ENCODE measurements at places on chromosomes 12 and 14. TPM values are rescaled to one million over a fixed set of nuclear protein-coding genes. Genes with fewer than 3 reads are reported as not detected.

HOXC12 gene
- total RNA-seq = not detected

EFS gene
- total RNA-seq = 8.6 TPM

FBLN5 gene
- total RNA-seq = 234 TPM

TMTC2 gene
- total RNA-seq = 3.5 TPM

PPP4R4 gene
- 0.22 TPM for total RNA-seq

NTF3 gene
- total RNA-seq = 4.8 TPM

CLEC2A gene
- total RNA-seq = not detected

CPNE6 gene
- total RNA-seq = not detected

SLC5A8 gene
- not detected for total RNA-seq

MSI1 gene
- total RNA-seq = not detected

KCNA1 gene
- total RNA-seq = not detected

AQP6 gene
- total RNA-seq = not detected

ANO4 gene
- total RNA-seq = 6.6 TPM

TMTC1 gene
- 25.3 TPM for total RNA-seq

CEBPE gene
- not detected for total RNA-seq

GSG1 gene
- 1.3 TPM for total RNA-seq

TAS2R7 gene
- total RNA-seq = not detected

BICDL1 gene
- total RNA-seq = not detected

PKP2 gene
- 0.13 TPM for total RNA-seq

TAS2R30 gene
- 0.13 TPM for total RNA-seq

BEGAIN gene
- total RNA-seq = 1.4 TPM
